Panc1 (cell line): ENCODE measurements at places on chromosomes 1 and 21. TPM values are rescaled to one million over a fixed set of nuclear protein-coding genes. Genes with fewer than 3 reads are reported as not detected.

Gene CRB1
- total RNA-seq = not detected

Gene TACSTD2
- total RNA-seq = 0.28 TPM

Gene TRNP1
- total RNA-seq = 81.2 TPM

DNA sequence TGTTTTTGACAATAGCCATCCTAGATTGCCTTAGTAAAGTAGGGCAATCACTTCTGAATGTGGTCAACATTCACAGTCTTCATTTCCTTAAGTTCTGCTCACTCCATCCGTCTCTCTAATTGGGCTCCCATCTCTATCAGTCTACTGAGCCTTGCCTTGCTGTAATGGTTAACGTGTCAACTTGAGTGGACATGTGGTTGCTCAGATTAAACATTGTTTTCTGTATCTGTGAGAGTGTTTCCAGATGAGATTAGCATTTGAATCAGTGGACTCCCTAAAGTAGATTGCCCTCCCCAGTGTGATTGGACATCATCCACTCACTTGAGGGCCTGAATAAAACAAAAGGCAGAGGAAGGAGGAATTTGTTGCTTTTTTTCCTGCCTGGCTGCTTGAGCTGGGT lies 26.4 kb downstream of the C1orf216 start:
- no peak overlapping the region for H3K27ac ChIP-seq
- H3K4me1 ChIP-seq = no peaks in the 10 kb centered on the region
- no peaks in the 10 kb centered on the region for H3K36me3 ChIP-seq
- no peak for DNase-seq
- H3K4me3 ChIP-seq = no peak overlapping the region
- peaks cover 10% of the 10 kb centered on the region for H3K27me3 ChIP-seq

GRCh38 chr1:110347182-110347893 lies 8.2 kb downstream of the RBM15 start:
- no peak overlapping the region for H3K27ac ChIP-seq
- DNase-seq = no peak
- H3K4me3 ChIP-seq = no peak overlapping the region
- H3K36me3 ChIP-seq = peaks cover 21% of the 10 kb centered on the region; the same call in 1 of the 2 replicates

GRCh38 chr1:18955441-18956192 lies 859 bp downstream of the IFFO2 start:
- H3K4me1 ChIP-seq = peaks cover 40% of the 10 kb centered on the region
- H3K4me3 ChIP-seq = peak overlapping the region; percentile 71

DNA sequence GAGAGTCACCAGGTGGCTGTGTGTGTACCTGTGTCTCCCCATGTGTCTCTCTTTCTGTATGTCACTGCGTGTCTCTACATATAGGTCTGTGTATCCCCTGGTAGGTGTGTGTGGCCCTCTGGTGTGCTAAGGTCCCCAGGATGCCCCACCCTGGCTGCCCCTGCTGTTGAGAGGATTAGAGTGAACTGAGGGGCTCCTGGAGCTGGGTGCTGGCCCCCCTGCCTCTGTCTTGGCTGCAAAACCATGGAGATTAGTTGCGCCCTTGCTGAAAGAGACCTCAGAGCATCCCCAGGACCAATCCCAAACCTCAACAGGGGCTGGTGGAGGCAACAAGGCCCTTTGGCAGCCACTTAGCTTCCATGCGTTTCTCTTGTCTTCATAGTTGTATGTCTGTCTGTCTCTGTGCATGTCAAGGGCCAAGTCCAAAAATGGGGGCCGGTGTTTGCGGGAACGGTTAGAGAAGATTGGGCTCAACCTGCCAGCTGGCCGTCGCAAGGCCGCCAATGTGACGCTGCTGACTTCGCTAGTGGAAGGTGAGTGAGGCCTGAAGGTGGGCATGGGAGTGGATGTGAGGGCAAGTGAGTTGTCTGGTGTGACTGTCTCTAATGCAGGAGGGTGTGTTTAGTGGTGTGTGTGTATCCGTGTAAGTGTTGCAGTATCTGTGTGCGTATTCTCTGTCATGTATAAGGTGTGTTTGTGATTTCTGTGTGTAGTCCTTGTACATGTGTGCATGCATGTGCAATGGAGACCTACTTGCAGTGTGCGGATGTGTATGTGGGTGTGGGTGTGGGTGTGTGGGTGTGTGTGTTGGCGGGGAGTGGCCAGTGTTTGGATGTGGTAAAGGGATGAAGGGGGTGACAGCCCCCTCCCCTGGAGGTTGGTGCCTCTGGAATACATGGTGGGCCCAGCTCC lies 16.7 kb downstream of the TFAP2E start:
- no peak for DNase-seq
- H3K4me1 ChIP-seq = no peaks in the 10 kb centered on the region
- no peaks in the 10 kb centered on the region for H3K36me3 ChIP-seq
- no peak overlapping the region for H3K27ac ChIP-seq

GRCh38 chr1:212433577-212434462 lies 1.1 kb downstream of the NENF start:
- no peaks in the 10 kb centered on the region; the same call in 1 of the 2 replicates for H3K36me3 ChIP-seq
- DNase-seq = no peak
- peak overlapping the region; percentile 81 for H3K27ac ChIP-seq
- no peaks in the 10 kb centered on the region for H3K27me3 ChIP-seq

GRCh38 chr1:61299463-61299862 lies 217.1 kb downstream of the NFIA start:
- peaks cover 11% of the 10 kb centered on the region; the same call in 1 of the 2 replicates for H3K4me1 ChIP-seq
- no peak for DNase-seq
- no peaks in the 10 kb centered on the region; the same call in 1 of the 2 replicates for H3K36me3 ChIP-seq
- H3K27me3 ChIP-seq = no peaks in the 10 kb centered on the region
- H3K27ac ChIP-seq = peak overlapping the region; percentile 74; the same call in 1 of the 2 replicates
- no peak overlapping the region for H3K4me3 ChIP-seq

DNA sequence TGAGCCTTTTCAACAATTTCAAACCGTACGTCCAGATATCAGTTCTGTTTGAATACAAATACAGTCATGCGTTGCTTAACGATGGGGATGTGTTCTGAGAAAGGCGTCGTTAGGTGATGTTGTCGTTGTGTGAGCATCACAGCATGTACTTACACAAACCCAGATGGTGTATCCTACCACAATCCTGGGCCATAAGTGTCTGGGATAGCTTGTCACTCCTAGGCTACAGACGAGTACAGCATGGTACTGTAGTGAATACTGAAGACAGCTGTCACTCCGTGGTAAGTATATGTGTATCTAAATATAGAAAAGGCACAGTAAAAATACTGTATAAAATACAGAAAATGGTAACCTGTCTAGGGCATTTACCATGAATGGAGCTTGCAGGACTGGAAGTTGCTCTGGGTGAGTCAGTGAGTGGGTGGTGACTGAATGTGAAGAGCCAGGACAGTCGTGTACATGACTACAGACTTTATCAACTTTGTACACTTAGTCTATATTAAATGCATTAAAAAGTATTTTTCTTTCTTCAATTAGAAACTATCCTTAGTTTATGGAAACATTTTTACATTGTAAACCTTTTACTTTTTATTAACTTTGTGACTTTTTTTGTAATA lies 10.5 kb upstream of the OR2W3 start:
- H3K36me3 ChIP-seq = no peaks in the 10 kb centered on the region
- no peak overlapping the region for H3K27ac ChIP-seq
- DNase-seq = no peak
- no peaks in the 10 kb centered on the region for H3K27me3 ChIP-seq

- no peak overlapping the region for H3K4me3 ChIP-seq
- no peak overlapping the region for H3K27ac ChIP-seq
- DNase-seq = no peak
Observed at GRCh38 chr1:80258659-80259058, 1252.1 kb upstream of the ADGRL4 start.
